Mammary epithelial cell (primary cell): ENCODE measurements at places on chromosomes 5 and 9. TPM values are rescaled to one million over a fixed set of nuclear protein-coding genes. Genes with fewer than 3 reads are reported as not detected.

DBH gene
- total RNA-seq = not detected in 2 replicates

AK8 gene
- total RNA-seq = 1.1 and 1.9 TPM in 2 replicates

PTBP3 gene
- total RNA-seq = 73.2 TPM

SPATA31A3 gene
- total RNA-seq = not detected in 2 replicates

SV2C gene
- under 0.01 TPM for total RNA-seq

MAMDC4 gene
- total RNA-seq = 8.8 and 15.0 TPM in 2 replicates

TRPM6 gene
- total RNA-seq = 3.0 TPM

AIF1L gene
- total RNA-seq = 4.7 and 5.2 TPM in 2 replicates

NIM1K gene
- under 0.01 TPM for total RNA-seq

CKMT2 gene
- 0.33 TPM for total RNA-seq

CLPTM1L gene
- 154 TPM for total RNA-seq

FOXD4L5 gene
- 0.51 and 0.52 TPM in 2 replicates for total RNA-seq

HRH2 gene
- total RNA-seq = not detected

PCDHA9 gene
- total RNA-seq = 0.07 and 0.08 TPM in 2 replicates

NR4A3 gene
- total RNA-seq = under 0.01 TPM

EPB41L4A gene
- 3.2 TPM for total RNA-seq

PPP1R26 gene
- 12.3 and 13.2 TPM in 2 replicates for total RNA-seq

NCS1 gene
- 71.7 and 85.4 TPM in 2 replicates for total RNA-seq

SLC1A1 gene
- 0.43 and 1.1 TPM in 2 replicates for total RNA-seq

TYRP1 gene
- total RNA-seq = not detected in 2 replicates
